ENCODE measurements at places on chromosomes 4 and X. TPM values are rescaled to one million over a fixed set of nuclear protein-coding genes. Genes with fewer than 3 reads are reported as not detected.

Gene PAGE4
- not detected for total RNA-seq

Gene SLC10A4
- total RNA-seq = 7.5 TPM

Gene STK26
- 10.0 TPM for total RNA-seq

Gene RNF150
- total RNA-seq = 0.20 TPM

Data from A549 treated with Mapracorat at 1 μM for 4 hours (cell line).